ENCODE measurements at places on chromosomes 1 and 21.

- no peak for DNase-seq
These were observed 301.1 kb downstream of the MATN1 start for GRCh38 chr1:30422251-30422650.

GRCh38 chr1:41296506-41296905 is 54.4 kb upstream of the SCMH1 start:
- no peak for DNase-seq

- DNase-seq = peak; percentile 90
These were observed 32.9 kb downstream of the RASAL2 start for GRCh38 chr1:178126741-178127185.

- DNase-seq = peak; percentile 91
These were observed 224.0 kb downstream of the FGGY start for GRCh38 chr1:59520827-59521418.

GRCh38 chr1:15026117-15026489 is 127.4 kb upstream of the TMEM51 start:
- DNase-seq = no peak

GRCh38 chr1:202835548-202836072 is 24.9 kb downstream of the PCAT6 start:
- DNase-seq = no peak

DNA sequence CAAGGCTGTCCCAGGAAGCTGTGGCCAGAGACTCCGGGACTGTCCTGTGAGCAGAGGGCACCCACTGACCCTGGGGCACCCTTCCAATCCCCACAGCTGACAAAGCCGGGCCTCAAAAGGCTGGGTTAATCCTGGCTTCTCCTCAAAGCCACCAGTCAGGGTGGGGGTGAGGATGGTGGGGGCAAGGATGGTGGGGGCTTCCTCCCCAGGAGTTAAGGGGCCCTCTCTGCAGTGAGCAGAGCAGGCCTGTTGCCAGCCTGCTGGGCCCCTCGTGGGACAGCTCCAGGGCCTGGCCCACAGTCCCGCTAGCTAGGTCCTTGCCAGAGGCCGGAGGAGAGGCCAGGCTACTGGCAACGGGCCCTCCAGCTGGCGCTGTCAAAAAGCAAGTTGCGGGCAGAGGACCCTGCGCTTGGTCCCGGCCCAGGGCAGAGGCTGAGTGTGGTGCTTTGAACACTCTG is 37.9 kb upstream of the CCDC27 start:
- no peak for DNase-seq

- no peak for DNase-seq
These were observed 33.5 kb downstream of the RHBG start for GRCh38 chr1:156402331-156403020.

- no peak for DNase-seq
These were observed 286.6 kb upstream of the POGK start for GRCh38 chr1:166552706-166553105.

DNA sequence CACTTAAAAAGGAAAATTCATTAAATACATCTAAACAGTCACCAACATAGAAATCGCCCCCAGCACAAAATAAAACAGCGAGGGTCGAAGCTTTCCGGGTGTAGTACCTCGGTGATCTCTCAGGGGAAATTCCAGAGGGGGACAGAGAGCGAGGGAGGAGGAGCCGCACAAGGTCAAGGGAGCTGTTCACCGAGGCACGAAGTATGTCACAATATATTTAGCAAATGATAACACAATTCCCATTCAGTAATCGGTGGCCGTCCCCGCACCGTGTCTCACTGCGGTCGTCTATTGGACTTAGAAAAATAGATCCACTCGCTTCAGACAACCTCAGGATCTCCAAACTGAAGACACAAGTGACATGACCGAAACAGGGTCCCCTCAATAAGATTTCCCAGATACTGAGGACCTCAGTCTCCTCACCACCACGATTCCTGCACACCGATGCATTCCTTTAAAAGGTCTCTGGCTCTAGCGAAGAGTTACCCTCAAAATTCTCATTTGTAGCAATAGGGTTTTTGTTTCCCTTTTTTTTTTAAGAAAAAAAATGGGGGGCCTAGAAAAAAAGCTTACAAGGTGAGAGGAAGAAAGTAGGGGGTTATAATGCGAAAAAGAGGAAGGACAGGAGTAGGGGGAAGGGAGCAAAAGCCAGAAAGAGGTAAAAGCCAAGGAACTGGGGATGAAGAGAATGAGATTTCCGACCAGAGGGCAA is 1.1 kb downstream of the LPGAT1 start:
- DNase-seq = no peak

- DNase-seq = peak; percentile 87
These were observed 168.9 kb upstream of the HMCN1 start for GRCh38 chr1:185565302-185565701.

DNA sequence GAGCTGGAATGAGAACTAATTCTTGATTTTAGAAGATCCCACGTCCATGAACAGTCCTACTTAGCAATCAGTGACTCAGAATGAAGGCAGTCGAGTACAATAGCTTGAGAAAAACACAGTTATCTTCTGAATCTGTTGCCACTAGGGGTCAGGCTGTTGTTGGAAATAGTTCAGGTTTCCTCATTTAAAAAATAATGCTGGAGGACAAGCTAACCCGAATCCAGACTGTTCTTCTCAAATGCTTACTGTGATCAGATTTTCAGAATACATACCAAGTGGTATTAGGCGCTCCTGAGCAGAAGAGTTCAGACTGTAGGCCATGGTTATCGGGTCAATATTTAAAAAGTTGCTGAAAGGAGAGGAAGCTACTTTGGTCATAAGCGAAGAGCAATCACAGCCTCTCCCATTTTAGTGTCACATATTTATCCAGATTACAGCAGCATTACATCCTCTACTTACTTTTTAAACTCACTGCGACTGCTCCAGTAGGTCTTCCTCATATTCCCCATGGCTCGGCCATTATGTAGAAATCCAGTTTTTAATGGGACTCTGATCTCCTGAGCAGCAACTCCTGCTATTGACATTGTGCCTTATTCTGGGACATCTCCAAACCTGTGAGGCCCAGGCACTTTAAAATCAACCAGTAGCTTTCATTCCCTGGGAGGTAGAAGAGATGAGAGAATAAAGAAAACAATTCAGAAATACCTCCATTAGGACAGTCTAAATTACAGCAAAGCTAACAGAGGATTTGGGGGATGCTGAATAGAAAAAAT is 10.9 kb downstream of the ERRFI1 start:
- DNase-seq = no peak

DNA sequence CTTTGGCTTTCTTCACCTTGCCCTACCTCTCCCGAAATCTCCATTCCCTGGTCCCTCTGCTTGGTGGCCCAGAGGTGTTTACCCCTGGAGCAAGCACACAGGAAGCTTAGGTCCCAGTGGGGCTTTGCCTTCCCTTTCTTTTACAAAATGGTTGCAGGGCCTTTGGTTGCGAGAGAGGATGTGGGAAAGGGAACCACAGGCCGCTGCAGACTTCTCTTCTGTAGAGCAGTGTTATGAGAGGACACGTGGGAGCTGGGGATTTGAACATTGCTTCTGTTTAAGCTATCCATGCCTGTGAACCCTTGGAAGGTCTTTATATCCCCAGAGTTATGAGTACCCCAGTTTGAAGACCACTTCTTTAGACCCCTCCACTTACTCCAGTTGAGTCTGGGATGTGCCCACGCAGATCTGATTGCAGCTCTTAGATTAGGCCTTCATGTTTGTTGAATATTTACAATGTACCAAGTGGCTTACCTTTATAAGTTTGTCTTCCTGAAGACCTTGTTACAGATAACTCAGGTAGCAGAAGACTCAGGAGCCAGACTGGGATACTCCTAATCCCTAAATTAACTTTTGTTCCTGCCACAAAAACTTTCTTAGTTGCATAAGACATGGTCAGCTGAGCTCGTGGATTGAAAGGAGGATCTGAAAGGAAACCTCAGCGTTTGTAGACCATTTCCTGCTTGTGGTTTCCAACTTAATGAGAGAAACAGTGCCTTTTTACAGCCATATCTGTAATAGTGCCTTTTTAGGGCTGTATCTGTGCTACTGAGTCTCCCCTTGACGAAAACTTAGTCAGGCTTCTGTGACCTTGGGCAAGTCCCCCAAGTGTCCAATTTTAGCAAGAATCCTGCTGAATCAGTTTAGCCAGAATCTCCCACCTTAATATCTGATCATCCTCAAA is 21.9 kb upstream of the IVNS1ABP start:
- DNase-seq = no peak

- no peak for DNase-seq
These were observed 142.6 kb downstream of the AJAP1 start for GRCh38 chr1:4797016-4797410.

GRCh38 chr1:10070206-10070605 is 37.4 kb downstream of the UBE4B start:
- DNase-seq = no peak

DNA sequence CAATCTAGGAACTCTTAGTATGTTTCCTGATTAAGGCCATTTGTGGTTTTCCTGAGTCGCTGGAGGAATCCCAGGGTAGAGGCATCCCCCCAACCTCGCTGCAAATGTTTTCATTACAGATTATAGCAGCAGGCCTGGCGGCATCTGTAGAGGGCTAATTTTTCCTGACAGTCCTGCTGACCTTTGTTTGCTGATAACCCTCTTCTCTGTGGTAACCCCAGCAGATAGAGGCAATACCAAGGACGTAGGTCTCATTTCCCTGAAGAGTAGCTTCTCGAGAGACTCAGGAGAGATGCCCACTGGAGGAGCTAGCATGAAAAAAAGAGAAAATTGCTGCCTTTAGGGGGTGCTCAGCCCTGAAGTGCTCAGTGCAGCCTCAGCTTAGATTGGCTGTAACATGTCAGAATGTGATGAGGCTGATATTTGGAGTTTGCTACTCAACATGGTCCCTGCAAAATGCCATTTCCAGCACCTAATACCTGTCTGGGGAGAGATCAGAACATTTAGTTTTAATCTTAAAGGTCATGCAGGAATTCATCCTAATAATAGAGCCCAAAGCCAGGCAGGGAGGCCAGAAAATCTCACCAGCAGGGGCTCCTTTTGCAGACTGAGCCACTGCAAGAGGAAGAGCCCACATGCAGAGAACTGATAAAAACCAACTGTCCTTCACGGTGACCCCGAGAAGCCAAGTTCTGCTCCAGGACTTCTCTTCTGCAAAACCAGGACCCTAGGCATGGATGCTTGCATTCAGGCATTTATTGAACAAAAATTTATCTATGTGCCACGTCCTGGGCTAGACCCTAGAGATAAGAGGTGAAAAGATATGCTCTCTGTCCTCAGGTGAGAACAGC is 184.5 kb downstream of the KAZN start:
- no peak for DNase-seq

GRCh38 chr1:171140401-171140800 is 44.7 kb upstream of the FMO2 start:
- no peak for DNase-seq

All from kidney epithelial cell (primary cell).